ENCODE measurements at places on chromosomes 1 and 21. TPM values are rescaled to one million over a fixed set of nuclear protein-coding genes. Genes with fewer than 3 reads are reported as not detected.

DNA sequence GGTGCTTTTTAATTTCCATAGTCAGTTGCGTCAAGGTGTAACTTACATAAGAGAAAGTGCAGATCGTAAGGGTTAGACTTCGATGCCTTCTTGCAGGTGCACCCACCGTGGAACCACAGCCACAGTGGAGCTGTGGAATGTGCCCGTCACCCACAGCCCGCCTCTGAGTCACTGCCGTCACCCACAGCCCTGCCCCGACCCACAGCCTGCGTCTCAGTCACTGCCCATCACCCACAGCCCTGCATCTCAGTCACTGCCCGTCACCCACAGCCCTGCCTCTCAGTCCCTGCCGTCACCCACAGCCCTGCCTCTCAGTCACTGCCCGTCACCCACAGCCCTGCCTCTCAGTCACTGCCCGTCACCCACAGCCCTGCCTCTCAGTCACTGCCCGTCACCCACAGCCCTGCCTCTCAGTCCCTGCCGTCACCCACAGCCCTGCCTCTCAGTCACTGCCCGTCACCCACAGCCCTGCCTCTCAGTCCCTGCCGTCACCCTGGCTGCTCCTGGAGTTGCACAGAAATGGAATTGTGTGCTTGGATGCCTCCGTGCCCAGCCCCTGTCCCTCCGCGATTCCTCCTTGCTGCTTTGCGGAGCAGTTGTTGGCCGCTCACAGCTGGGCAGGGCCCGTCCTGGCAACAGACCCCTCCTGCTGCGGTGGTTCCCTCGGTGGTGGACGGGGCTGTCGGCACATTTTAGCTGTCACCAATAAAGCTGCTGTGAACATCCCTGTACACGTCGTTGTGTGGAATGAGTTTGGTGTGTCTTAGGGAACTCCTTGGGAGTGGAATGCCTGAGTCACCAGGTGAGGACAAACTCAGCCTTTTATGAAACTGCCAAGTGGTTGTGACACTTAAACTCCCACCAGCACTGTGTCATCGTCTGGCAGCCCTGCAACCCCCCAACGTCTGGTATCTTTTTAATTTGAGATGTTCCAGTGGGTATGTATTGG lies 44.9 kb upstream of the COL6A2 start:
- DNase-seq, result no peak

DNA sequence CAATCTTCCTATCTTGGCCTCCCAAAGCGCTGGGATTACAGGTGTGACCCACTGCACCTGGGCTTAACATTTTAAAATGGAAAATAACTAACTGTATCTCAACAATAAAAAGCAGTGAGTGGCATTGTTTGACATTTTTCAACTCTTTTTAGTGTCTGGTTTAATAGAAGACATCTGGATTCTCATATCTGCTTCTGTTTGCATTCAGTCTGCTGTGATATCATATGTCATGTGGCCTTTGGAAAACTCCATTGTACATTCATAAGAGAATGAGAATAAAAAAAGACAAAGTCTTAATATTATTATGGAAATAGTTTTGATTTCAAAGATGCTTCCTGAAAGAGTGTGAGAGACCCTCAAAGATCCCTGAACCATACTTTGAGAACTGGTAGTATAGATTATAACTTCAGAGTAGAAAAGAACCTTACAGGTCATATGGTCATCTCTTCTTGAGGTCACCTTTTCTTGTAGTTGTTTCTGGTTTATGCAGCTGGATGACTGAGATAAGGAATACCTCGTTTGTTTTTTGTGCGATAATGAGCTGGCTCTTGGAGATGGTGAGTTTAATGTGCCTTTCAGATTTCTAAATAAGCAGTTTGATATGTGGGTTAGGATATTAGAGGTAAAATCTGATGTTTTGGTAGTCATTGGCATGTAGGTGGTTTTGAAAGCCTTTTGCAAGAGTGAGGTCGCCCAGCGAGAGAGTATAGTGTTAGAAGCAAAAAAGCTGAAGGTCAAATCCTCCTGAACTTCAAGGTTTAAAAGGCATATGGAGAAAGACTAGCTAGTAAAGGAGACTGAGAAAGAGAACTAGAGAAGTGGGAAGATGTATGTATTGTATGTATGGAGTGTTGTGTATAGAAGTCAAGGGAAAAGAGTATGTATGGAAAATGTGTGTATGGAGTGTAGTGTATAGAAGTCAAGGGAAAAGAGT lies 17.2 kb downstream of the CEP350 start:
- DNase-seq, result no peak

Gene ARTN
- total RNA-seq, result 0.49 TPM

- no peak for DNase-seq
These were observed 153.6 kb upstream of the SAMSN1 start for GRCh38 chr21:14699433-14700407.

Gene TTLL10
- total RNA-seq, result 0.24 TPM

- peak; percentile 44 for DNase-seq
These were observed 342 bp downstream of the GSTM5 start for GRCh38 chr1:109712321-109712864.

DNA sequence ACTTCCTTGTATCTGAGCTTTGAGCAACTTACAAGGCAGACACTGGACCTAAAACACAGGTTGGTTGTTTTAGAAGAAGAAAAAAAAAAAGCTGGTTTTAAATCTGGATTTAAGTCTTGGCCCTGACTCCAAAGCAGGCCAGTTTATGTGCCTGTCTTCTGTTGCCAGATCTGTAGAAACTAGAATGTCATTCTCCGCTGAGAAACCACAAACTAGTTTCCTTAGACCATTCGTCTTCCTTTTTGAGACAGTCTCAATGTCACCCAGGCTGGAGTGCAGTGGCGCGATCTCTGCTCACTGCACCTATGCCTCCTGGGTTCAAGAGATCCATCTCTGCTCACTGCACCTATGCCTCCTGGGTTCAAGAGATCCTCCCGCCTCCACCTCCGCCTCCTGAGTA lies 33.9 kb downstream of the APP start:
- DNase-seq, result no peak

DNA sequence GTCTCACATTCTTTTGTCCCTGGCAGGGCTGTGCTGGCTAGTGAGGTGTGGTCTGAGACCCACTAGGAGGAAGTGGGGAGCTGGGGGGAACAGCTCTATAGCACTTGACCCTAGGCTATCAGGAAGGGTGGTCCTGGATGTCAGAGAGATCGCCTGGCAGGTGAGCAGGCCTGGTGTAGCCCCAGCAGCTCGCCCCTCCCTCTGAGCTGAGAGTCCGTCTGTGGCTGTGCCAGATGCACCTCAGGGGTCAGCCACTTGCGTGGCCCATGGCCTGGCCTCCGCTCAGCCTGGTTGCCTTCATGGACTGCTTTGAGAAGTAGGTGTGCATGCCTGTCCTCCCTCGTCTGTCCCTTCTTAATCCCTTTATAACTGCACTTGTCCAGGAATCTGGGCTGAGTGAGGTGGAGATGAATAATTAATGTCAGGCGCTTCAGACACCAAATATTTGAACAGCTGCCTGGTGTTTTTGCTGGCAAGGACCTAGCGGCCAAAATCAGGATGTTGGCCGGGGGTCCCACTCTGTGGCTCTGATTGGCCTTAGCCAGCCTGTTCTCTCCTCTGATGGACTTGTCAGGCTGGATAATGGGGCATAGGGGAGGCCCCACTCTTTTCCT lies 30.5 kb downstream of the TMEM53 start:
- no peak for DNase-seq

Gene CNTN2
- total RNA-seq, result 0.51 TPM

DNA sequence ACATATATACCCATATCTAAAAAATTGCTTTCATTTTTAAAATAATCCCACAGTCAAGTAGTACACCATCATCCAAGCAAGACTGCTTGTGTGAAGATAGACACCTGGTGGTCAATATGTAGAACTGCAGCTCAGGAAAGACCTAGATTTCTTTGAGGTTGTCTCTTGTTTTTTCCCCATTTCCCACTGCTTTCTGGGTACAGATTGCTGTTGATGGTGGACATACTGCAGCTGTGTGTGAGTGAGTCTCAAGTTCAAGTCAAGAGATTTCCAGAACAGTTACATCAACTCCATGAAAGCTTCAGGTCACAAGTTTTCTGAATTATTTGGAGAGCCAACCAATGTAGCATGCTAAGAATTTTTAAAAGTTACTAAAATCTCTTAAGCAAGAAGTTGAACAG lies 306.4 kb downstream of the DUSP10 start:
- no peak for DNase-seq

Gene PDE9A
- total RNA-seq, result 3.4 TPM

GRCh38 chr1:31799196-31799894 lies 16.5 kb downstream of the SPOCD1 start:
- DNase-seq, result no peak

Gene RGS4
- total RNA-seq, result 0.92 TPM

DNA sequence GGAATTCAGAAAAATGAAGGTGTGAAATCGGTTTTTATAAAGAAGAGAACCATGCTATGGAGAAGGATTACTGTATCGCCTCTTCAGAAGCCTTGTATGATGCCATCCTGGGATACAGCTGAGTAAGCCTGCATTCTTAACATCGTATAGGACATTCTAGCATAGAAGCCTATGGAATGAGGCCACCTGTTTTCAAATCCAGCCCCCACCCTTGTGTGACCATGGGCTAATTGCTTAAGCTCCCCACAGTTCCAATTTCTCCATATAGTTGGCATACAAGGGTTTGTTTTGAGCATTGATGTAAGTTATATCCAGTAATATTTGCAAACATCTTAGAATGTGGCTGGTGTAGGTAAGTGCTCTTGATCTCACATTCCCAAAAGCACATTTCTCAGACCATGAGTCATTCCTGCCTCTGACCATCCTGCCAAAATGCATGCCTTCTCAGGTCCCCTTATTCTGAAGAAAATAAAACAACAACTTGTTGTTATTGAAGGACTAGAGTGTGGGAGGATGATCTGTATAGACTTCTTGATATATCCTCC lies 1.5 kb downstream of the OR14A2 start:
- no peak for DNase-seq

GRCh38 chr1:217953922-217954321 lies 322.8 kb downstream of the SPATA17 start:
- no peak for DNase-seq

- no peak for DNase-seq
These were observed 7.7 kb downstream of the AHDC1 start for GRCh38 chr1:27596261-27596660.

DNA sequence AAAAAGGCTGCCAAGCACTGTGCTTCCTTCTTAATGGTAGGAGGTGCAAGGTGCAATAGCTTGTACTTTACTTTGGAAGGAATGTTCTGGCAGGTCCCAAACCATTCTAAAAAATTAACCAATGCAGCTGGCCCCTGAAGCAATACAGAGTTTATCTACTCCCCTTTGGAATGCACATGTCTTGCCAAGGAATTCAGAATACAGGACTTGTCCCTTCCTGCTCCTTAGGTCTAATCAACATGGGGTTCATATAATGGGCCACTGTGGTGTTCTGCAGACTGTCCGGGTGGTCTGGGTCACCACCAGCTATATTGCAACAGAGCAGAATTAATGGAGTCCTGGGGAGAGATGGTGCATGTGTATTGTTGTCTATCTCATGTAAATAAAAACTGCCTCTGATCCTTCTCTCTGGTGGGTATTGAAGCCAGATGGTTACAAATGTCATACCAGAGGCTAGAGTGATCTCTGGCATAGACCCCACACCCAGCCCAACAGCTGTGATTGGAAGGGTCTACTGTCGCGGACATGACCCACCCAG lies 112.8 kb downstream of the RIPK4 start:
- no peak for DNase-seq

Gene LIX1L
- total RNA-seq, result 25.8 TPM

DNA sequence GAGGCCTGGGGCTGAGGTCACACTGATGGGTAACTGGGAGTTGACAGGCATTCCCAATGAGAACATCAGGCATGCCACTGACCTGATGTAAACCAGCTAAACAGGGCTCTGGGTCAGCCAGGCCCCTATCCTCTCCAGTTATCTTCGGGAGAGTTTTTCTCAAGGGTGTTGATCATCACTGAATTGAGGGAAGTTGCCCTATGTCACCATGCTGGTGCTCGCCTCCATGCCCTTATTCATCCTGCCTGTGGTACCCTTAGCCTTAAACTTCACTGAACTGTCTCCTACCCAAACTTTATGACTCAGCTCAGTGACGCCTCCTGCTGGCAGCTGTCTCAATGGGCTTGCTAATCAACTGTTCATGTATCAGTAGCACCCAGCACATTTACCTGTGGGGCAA lies 80.7 kb upstream of the TNR start:
- DNase-seq, result no peak

Gene PRR9
- total RNA-seq, result not detected

DNA sequence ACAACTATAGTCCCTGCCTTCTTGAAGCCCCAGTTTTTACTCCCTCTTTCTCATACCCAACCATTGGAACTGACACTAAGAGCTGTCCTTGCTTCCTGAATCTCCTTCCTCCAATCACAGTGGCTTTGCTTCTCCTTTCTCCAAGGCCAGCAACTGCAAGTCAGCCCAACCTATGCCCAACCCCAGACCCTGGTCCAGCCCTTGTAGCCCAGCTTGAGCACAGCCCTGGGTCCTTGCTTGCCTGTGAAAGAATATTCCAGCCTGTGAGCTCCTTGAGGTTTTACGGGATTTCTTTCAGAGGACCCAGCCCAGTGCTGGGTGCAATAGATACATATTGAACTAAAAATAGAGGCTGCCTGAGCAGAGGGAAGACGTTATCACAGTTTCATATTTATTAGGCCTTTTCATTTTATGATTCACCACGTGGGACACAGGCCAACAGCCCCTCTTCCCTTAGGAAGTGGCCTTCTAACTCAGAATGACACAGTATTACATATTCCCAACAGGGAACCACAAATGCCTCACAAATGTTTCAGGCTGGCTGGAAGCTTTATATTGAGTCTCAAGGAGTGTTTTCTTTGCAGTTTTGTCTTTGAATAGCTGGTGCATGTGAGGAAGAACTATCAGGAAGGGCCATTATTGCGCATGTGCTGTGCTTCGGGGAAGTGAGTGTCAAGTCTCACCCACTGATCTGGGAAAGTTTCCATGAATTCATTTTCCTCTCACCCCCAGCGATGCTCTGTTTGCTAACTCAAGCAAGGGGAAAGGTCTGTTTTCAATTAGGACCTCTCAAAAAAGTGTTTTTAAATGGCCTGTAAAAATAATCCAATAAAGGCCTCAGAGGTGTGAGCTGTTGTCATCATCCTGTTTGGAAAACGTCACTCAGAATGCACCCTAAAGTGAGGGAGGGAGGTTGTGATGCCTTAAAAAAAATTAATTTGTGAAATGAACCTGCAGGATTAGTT lies 92.3 kb upstream of the NFIA start:
- peak; percentile 60 for DNase-seq

- no peak for DNase-seq
These were observed 432 bp upstream of the SIM2 start for GRCh38 chr21:36698385-36698980.

DNA sequence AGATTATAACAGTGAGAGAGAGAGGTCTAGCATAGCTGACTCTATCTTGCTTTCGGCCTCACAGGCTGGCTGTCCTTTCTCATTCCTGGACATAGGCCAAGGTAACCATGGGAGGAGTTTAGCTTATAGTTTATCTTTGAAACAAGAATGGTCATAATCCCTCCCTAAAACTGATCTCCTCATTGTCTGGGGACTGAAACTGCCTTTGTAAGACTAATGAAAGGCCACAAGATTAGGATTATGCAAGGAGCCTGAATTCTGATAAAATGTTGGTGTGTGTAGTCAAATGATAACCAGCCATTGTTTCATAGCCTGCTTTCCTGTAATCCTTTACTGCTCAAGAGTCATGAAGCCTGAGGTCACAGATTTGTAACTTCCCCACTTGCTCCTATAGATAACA lies 131.9 kb upstream of the LYPLAL1 start:
- DNase-seq, result peak; percentile 18

Gene TMEM52
- 1.2 TPM for total RNA-seq
